GM04504 (cell line): ENCODE measurements at places on chromosomes 1 and 21.

- no peak for DNase-seq
Measured at GRCh38 chr1:13921190-13921589, 221.2 kb downstream of the PRDM2 start.

GRCh38 chr1:88867743-88868521, 23.4 kb downstream of the GTF2B start:
- DNase-seq, result peak; percentile 22

DNA sequence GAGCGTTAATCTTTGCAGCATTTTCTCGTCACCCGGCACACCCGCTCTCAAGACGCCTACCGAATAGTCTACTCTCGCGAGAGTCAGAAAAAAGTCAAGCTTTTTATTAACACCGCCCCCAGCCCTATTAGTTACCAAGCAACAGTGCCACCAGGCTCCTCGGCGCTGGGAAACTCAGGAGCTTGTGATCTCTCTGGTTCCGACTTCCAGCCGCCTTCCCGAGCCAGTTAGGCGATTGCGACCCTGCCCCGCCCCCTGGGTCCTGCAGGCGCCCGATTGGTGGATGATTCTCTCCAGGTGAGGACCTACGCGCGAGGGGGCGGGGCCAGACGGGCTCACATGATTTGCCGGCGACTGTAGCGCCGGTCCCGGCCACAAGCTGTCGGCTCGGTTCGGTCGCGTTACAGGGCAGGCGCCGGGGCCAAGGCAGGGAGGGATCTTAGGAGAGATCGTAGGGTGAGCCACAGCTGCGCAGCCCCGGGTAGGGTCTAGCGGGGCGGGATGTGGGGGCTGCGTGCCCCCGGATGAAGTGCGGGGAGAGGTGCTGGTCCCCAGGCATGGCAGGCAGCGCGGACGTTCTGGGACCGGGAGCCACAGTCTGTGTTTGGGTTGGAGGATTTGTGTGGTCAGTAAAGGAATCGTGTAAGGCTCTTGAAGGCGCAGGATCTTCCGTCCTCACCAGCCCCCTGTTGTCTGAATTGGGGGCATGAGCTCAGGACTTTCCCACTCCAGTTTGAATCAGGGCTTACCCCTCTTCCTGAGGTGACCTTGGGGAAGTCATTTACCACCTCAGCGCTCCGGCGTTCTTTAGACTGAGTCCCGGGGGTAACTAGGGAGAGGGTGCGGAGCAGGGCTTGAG, at the start of gene PFKFB2:
TSS of gene PFKFB2 (plus strand) at position 365 of the 859 bp plus-strand sequence. CDS start 1,443 bp downstream, outside the sequence.
- no peak for DNase-seq

GRCh38 chr1:40820251-40820797, 36.7 kb downstream of the KCNQ4 start:
- no peak for DNase-seq

DNA sequence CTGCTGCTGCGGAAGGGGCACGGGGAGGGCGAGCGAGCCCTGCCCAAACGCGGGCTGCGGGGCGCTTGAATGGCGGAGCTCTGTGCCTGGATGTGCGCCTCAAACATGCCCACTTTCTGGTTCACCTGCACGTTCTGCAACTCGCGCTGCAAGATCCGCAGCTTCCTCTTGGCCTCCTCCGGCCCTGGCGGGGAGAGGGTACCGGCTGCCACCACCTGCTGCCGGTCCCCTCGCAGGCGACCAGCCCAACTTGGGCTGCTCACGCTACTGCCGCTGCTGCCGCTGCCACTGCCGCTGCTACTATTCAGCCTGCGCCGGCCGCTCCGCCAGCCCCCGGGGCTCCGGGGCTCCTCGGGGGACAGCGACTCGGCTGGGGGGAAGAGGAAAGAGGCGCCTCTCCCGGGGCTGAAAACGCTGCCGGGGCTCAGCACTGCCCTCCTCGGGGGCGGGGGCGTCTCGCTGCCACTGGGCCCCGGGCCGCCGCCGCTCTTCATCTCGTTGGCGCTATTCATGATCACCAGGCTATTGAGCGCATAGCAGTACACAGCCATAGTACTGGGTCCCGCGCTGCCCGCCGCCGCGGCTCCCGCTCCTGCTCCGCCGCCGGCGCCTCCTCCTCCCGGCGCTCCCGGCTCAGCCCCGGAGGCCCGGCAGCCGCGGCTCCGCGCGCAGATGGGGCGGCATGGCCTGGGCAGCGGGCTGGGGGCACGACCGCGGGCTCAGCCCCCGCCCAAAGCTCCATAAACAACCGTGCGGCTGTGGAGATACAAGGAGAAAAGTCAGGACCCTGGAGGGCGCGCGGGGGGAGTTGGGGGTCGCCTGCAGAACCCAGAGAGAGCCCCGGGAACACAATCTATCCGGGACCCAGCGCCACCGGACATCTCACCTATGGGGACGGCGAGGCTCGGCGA, 1.9 kb downstream of the ITPKB start:
- no peak for DNase-seq

GRCh38 chr1:245156736-245157505, 2.1 kb downstream of the KIF26B start:
- DNase-seq, result no peak

DNA sequence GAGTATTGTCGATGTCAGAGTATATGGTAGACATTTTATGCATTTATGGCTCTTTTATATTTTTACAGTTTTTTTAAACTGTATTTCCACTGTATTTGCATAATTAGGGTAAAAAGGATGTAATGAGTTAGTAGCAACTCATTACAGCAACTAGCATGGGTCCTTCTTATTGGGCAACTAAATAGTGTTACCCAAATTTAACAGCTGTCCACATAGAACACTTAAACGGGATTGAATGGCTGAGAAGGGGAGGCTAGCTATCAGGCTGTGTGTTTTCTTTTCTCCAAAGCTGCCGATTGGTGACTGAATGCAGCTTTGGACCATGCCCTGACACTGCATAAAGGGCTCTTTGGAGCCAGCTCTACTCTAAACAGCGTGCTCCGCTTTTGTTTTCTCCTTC, 75.4 kb downstream of the PTPRC start:
- DNase-seq, result no peak

- DNase-seq, result peak; percentile 40
Measured at GRCh38 chr1:175968486-175969172, 225.2 kb upstream of the TNR start.

DNA sequence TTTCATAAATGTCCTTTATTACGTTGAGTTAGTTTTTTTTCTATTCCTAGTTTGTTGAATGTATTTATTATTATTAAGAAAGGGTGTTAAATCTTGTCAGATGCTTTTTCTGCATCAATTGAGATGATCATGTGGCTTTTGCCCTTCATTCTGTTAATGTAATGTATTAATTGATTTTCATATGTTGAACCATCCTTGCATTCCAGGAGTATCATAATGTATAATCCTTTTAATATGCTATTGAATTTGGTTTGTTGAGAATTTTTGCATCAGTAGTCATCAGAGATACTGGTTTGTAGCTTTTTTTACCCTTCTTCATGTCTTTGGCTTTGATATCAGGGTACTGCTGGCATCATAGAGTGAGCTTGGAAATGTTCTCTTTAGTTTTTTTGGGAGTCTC, 100.0 kb downstream of the POFUT2 start:
- no peak for DNase-seq

DNA sequence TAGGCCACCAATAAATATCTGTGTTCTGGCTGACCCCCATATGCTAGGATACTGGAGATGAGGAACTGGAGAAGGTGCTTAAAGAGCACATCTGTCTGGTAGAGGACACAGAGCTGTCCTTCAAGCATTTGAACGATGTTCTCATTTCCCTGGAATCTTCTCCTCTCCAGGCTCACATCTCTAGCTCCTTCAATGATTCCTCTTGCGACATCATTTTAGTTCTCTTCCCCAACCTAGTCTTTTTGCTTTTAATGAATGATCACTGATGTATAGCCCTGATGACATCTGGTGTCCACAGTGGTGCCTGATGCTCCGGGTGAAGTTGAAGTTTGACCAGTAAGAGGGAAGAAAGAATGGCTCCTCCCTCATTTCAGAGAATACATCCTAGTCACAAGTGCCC, 80.8 kb upstream of the UBE2U start:
- DNase-seq, result no peak

DNA sequence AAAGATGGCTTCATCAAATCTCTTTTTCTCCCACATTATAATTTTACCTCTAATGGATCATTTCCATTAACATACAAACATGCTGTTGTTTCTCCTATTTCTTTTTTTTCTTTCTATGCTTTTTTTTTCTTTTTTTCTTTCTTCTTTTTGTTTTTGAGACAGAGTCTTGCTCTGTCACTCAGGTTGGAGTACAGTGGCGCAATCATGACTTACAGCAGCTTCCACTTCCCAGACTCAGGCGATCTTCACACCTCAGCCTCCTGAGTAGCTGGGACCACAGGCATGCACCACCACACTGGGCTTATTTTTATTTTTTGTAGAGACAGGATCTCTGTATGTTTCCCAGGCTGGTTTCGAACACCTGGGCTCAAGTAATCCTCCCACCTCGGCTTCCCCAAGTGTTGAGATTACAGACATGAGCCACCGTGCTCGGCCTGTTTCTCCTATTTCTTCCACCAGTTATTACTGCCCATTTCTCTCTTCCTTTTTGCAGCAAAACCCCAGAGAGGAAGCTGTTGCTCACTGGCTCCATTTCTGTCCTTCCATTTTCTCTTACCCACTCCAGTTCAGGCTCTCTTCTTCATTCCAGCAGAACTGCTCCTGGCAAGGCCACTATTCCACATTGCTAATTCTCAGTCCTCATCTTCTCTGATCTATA, 32.1 kb upstream of the OPRD1 start:
- no peak for DNase-seq

DNA sequence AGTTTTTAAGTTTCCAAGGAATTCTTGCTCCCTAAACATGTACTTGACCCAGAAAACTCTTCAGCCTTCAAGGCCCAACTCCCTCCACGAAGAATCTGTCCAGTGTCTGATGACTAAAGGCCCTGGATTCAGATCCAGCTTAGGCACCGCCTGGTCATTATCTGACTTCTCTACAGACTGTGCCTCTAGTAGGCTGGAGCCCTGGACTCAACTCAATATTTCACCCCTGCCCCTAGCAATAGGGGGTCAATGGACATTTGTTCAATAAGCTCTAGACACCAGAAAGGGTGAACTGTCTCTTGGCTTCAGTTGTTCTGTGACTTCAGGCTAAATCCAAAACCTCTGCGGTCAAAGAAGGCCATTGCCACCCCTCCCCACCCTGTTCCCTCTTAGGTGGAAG, 34.5 kb downstream of the NUAK2 start:
- DNase-seq, result no peak

DNA sequence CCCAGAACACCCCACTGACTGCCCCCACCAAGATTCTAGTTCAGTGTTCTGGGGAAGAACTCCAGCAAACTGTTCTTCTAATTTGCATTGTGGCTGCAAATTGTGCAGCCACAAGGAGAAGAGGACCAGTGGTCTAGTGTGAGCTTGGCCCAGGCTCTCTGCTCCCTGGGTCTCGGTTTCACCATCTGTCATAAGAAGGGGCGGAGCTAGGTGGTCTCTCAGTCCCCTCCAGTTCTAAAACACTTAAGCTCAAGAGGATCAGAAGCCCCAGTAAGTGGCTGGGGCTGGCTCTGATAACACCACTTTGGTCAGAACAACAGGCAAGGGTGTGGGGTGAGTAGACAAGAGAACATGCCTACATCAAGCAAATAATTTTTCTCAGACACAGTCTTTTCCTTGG, 99.9 kb downstream of the BEND5 start:
- DNase-seq, result no peak

DNA sequence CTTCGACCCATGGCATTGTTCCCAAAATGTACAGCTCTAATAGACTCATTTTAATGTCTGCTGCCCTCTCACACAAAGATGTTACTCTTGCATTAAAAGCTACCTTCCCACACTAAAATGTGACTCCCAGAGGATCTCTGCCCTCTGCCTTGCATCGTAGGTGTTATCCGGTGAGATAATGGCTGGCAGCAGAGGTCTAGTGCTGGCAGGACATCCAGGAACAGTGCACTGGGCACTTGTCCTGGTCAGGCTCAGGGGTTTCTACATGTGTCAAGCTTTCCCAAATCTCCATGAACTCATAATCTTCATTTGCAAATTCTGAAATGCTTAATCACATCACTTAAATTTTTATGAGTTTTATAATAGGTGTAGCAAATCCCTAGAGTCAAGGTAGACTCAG, 310.6 kb downstream of the LRRIQ3 start:
- DNase-seq, result no peak

- no peak for DNase-seq
Measured at GRCh38 chr1:21775985-21776562, 6.9 kb downstream of the USP48 start.

DNA sequence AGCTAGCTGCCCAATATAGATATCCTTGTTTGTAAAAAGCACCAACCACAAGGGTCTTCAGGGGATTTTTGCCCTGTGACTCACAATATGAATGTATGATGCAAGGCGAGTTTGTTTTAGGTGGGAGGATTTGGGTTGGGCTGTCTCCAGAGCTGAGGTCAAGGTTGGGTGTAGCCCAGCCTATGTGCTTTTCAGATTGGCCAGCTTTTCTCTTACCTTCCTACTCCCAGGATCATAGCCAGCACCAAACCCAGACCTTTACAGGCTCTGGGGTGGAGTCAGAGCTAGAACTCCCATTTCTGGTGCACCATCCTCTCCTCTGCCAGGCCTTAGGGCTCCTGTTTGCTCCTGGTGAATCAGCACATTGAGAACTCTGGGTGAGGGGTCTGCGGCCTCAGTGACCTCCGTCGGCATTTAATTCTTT, 55.6 kb upstream of the GCLM start:
- no peak for DNase-seq

DNA sequence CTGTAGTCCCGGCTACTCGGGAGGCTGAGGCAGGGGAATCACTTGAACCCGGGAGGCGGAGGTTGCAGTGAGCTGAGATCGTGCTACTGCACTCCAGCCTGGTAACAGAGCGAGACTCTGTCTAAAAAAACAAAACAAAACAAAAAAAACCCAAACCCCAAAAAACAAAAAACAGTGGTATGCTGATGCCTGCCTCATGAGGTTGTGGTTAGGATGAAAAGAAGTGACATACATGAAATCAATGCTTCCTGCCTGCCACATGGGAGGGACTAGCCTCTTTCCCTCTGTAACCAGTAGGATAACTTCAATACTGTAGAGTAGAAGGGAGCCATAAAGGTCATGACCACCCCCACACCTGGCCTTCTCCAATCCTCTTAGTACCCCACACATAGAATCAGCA, 55.2 kb downstream of the TENT5C start:
- no peak for DNase-seq

DNA sequence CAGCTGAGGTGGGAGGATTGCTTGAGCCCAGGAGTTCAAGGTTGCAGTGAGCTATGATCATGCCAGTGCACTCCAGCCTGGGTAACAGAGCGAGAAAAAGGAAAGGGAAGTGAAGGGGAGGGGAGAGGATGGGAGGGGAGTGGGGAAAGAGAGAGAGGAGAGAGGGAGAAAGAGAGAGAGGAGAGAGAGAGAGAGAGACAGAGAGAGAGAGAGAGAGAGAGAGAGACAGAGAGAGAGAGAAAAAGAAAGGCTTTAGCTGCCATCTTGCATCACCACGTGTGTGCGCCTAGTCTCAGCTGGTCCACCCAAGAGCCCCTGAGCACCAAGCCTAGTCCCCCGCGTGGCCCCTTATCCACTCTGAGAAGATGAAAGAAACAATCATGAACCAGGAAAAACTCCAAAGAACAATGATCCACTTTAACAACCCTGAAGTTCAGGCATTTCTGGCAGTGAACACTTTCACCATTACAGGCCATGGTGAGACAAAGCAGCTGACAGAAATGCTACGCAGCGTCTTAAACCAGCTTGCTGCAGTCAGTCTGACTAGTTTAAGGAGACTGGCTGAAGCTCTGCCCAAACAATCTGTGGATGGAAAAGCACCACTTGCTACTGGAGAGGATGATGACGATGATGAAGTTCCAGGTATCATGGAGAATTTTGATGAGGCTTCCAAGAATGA, 115.5 kb upstream of the CDC42BPA start:
- DNase-seq, result no peak
